ENCODE measurements at places on chromosomes 13 and 19. TPM values are rescaled to one million over a fixed set of nuclear protein-coding genes. Genes with fewer than 3 reads are reported as not detected.

Gene RFPL4A
- total RNA-seq, result 0.87 TPM

Gene AP3D1
- 56.6 TPM for total RNA-seq

Gene STXBP2
- 28.3 TPM for total RNA-seq

Gene PTPRH
- total RNA-seq, result 0.33 TPM

Gene SMG9
- 3.8 TPM for total RNA-seq

Gene BEST2
- not detected for total RNA-seq

Gene SSC5D
- under 0.01 TPM for total RNA-seq

Gene TDRD12
- total RNA-seq, result 0.17 TPM

Gene ZNF304
- 12.2 TPM for total RNA-seq

Gene METTL21C
- total RNA-seq, result not detected

Gene ARHGAP33
- 0.95 TPM for total RNA-seq

Gene C3
- 0.33 TPM for total RNA-seq

Gene VSTM2B
- total RNA-seq, result not detected

Gene NLRP7
- not detected for total RNA-seq

Gene SULT2B1
- total RNA-seq, result not detected

Gene ZFP14
- total RNA-seq, result 5.2 TPM

Gene SBNO2
- 15.9 TPM for total RNA-seq

Gene TYROBP
- total RNA-seq, result not detected

Gene CGB5
- total RNA-seq, result not detected

Gene MEIS3
- total RNA-seq, result 0.33 TPM

Gene ZNF813
- total RNA-seq, result 7.3 TPM

Gene CHST8
- total RNA-seq, result under 0.01 TPM

Gene LILRA1
- not detected for total RNA-seq

Gene CATSPERD
- total RNA-seq, result not detected

Gene ATP4A
- not detected for total RNA-seq

Gene IZUMO2
- total RNA-seq, result not detected
